ENCODE measurements at places on chromosomes 16 and 17.

DNA sequence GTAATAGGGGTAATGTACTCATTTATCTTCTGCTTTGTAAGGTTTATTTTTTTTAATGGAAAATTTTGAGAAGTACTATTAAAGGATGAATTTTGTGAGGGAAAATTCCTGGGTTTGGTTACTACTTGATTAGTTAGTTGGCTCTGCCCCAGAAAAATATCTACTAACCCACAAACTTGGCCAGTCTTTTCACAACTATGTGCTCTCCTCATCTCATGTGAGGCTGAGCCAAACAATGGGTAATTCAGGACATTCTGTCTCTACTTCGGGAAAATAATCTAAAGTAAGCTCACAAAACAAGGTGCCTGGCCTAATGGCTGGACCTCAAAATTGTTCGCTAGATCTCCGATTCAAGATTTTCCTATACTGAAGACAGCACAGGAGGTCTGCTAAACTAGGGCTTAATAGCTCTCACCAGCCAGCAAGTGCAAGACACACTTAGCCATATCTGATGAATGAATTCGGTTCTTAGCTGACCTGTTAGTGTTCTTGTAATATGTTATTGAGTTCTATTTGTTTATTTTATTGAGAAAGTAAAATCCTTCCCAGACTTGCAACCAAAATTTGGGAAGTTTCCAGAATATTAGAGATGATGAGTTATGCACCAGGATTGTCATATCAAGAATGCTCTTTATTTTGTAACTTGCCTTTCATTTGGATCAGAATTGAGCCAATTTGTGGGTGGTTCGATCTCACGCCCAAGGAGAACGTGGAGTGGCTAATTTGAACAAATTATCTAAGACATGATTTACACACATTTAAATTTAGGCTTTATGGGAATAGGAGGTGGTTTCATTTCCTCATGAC, 5.7 kb downstream of the KCNJ16 start:
- DNase-seq = no peak

DNA sequence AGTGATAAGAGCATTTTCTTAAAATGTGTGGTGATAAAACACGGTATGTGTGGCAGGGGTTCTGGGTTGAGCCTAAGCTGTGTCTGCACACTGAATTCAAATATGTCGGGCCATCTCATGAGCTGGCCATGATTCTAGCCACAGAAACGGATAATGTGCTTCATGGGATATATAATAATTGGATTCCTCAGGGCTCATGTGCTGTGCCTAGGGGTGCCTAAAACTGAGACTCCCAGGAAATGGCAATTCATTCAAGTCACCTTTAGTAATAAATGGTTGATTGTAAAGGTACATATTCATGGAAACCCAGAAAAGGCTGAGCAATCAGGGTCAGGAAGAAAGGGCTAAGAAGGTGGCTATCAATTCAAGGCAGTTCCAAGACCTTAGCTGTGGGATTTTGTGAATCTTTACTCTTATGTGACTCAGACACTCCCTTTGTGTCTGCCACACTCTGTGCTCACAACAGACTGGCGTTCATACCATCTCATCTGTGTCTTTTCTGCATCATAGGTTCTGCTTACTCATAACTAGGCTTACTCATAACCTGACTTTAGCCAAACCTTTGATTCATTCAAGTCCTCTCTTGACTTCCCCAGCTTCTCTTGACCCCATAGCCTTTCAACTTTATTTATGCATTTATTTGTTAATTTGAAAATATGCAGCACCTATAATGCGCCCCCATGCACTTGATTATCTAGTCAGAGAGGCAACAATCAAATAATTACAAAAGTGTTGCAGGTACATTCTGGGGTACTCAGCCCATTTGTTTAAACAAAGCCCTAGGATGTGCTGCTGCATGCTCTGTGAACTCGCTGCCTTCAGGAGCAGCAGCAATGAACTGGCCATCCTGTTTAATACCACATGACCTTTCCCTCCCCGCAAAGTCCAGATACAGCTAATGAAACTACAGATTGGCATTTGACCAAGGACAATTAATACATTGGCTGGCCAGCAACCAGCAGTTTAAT, 28.4 kb upstream of the MED13 start:
- no peak for DNase-seq

DNA sequence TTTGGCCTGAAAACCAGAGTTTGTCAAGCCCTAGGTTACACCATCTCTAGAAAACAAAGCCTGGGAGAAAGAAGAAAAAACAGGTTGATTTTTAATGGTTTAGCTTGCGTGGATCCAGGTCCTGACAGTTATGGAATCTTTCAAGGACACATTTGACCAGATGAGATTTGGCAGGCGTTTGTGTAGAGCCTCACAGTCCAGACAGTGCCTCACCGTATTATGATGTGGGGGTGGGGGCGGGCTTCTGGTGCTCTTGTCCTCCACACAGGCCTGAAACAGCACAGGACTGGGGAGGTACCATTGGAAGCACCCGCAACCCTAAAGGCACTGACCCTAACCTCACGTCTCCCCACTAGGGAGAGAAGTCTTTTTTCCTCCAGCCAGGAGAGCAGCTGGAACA, 19.6 kb downstream of the MVP start:
- DNase-seq = no peak

- DNase-seq = no peak
Observed at GRCh38 chr16:66635406-66635805, 30.9 kb downstream of the CMTM3 start.

- no peak for DNase-seq
Observed at GRCh38 chr17:835263-835662, 53.1 kb downstream of the MRM3 start.

DNA sequence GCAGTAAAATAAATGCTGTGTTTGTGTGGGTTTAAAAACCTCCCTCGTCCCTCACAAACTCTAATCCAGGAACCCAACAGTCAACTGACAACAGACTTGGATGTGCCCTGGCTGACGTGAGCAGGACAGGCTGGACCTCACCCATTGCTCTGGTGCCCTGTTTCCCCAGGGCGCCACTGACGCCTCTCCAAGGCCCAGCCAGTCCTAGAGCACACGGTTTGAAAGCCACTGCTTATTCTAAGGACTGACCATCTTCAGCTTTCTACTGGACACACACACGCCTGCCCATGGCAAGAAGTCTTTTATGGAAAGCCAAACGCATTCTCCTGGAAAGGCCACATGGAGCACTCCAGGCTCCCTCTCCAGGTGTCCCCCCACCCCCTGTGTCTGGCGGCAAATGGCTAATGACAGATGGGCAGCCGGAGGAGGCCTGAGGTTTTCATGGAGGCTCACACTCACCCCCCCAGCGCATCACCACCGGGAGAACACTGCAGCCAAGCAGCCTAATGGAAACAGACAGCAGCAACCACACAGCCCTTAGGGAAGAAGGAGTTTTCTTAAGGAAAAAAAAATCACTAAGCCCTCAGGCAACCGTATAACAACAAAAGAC, 319.2 kb downstream of the SOX9 start:
- no peak for DNase-seq

GRCh38 chr17:82848022-82848592, 8.3 kb upstream of the ZNF750 start:
- DNase-seq = peak; percentile 38

GRCh38 chr16:22008215-22009059, 526 bp downstream of the MOSMO start:
- peak; percentile 13 for DNase-seq

- no peak for DNase-seq
Observed at GRCh38 chr17:2450016-2450650, 49.3 kb upstream of the MNT start.

GRCh38 chr17:19724501-19725420, 8.4 kb upstream of the SLC47A2 start:
- DNase-seq = peak; percentile 45

- no peak for DNase-seq
Observed at GRCh38 chr16:239948-240277, 5.3 kb downstream of the FAM234A start.

- no peak for DNase-seq
Observed at GRCh38 chr16:12582696-12583095, 221.0 kb downstream of the CPPED1 start.

DNA sequence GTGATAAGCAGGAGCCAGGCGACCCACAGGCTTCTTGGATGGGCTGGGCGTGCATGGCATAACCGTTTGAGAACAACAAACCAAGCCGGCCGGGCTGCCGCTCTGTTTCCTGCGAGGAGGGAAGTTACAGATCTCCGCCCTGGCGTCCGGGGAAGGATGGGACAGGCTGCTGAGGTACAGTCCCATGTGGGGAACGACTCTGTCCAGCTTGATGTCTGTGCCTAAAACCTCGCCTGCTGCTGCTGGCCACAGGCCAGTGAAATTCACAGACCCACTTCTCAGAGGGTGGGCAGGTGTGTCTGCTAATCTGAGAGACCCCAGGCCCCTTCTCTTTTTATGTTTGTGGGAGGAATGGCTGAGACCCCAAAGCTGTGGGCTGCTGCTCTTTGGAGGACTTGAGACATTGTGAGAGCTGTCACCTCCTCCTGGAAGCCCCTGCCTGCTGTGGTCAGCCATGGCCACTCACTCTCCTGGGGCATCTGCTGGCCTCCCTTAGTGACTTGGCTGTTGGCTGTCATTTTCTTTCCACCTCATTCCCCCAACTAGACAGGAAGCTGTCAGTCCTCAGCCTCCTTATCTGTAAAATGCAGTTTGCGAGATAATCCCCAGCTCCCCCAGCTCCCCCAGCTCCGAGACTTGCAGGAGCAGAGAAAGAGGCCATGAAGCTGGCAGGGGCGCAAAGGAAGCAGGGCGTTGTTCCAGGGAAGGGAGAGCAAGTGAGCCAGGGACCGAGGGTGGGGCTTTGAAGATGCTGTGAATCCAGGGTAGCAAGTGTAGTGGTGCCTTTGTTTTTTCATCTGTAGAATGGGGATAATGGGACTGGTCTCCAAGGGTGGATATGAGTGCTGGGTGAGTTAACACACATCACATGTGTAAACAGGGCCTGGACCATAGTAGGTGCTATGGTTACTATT, 51.0 kb downstream of the CMIP start:
- DNase-seq = no peak

- DNase-seq = no peak
Observed at GRCh38 chr17:33642002-33642401, 348.9 kb upstream of the ASIC2 start.

GRCh38 chr16:23670137-23670776, 8.4 kb upstream of the PLK1 start:
- DNase-seq = no peak

DNA sequence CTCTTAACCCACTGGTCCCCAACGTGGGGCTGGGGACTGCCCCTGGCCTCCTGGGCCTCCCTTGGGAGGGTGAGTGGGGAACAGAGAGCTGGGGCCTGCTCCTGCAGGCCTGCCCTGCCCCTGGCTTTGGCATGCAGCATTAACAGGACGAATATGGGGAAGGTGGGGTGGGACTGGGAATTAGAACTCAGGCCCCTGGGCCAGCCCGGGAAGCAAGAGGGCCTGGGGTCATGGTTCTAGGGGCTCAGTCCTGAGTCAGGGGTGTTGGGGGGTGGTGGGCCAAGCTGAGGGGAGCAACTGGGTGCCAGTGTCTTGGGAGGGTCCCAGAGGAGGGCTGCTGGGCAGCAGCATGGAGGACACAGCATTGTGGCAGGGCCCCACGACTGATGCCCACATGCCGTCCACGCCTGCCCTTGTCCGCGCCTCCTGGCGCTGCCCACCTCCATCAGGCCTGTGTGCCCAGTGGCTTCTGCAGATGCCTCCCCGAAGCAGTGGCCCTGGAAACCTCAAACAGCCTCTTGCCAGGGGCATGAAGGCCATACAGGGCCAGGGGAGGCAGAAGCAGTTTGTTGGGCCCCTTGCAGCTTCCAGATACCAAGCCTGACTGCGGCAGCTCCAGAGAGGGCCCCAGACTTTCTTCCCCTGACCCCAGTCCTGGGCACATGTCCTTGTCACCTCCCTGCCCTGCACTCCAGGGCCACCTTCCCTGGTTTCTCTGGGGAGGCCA, 4.8 kb downstream of the MAP2K3 start:
- DNase-seq = no peak

DNA sequence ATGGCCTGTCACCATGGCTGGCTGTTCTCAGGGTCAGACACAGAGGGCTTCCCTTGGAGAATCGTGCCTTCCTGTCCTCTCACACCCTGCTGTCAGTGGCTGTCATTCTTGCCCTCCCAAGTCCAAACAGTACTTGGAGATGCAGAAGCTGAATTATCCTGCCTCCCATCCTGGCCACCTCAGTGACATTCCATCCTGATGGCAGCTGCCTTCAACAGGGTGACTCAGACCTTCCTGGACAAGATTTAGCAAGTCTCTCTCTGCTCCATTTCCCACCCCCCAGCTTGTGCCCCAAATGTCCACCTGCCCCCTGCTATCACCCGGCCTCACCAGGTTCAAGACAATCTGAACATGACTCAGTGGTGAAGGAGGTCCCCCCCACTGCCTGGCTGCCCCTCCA, 4.8 kb upstream of the KRT36 start:
- no peak for DNase-seq

GRCh38 chr16:82460766-82461165, 166.0 kb upstream of the CDH13 start:
- no peak for DNase-seq

GRCh38 chr16:55273959-55274358, 50.0 kb upstream of the IRX6 start:
- DNase-seq = no peak
